Stimulated activated CD8-positive, alpha-beta memory T cell treated with anti-CD3 and anti-CD28 coated beads, Interleukin-12 subunit alpha, Interleukin-12 subunit beta, amount 100 ng/mL, for 4 hours (primary cell): ENCODE measurements at places on chromosomes 7 and 10.

DNA sequence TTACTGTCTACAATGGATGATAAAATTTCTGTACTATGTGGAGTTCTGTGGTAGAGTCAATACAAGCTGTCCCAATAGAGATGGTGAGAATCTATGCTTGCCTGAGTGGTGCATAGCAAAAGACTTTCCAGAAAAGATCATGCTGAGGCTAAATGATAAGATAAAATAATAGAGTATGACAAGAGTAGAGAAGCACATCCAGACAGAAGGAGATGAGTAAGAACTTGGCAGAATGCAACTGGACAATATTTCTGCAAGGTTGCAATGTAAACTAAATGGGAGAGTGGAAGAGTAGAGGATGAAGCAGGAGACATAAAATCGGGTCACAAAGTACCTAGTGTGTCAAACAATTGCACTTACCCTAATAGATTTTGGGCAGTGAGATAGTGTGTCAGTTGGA, 347.6 kb downstream of the MDFIC start:
- no peak for DNase-seq

DNA sequence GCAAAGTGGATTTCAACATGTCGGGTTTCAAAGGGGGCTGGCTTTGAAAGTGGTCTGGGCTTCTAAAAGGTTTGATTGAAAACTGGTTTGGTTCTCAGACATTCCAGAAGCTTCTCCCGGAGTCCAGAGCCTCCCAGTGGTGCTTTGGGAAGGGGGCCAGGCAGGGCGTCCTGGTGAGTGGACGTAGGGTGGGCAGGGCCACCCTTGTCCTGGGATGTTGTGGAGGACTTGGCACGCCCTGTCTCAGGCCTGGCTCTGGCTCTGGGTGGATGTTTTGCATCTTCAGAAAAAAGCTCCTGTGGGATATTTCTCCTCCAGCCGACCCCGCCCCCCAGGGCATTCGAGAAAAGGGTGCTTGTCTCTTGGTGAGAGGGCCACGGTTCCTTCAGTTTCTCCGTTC, 31.2 kb downstream of the GRIFIN start:
- DNase-seq: no peak

DNA sequence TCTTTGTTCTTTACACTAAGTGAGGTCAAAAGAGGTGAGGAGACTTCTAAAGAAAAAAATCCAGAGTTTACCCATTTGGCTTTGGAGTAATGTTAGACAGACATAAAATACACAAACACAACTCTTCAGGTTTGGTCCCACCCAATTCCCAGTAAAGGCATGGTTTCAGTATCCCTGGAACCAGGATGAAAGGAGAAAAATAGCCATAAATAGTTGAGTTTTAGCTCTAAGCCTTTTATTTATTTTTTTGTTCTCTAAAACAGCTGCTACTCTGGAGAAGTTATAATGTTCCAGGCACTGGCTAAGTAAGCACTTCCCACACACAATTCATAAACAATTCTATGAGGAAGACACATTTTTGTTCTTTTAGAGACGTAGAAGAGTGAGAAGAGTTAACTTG, 4.0 kb downstream of the ABCB1 start:
- no peak for DNase-seq

DNA sequence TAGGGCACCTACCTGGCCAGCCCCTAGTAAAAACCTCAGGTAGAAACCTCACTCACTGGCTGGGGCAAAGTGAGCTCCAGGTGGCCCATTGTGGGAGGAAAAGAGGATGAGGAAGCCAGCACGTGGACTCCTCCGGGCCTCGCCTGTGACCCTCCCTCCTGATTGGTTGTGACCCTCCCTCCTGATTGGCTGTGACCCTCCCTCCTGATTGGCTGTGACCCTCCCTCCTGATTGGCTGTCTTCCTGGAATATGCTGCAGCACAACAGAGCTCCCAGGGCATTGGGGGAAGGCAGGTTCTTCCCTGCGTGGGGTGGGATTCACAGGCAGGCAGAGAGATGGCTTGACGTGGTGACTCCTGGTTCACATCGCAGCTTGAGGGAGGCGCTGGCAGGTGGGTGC, 343.0 kb downstream of the GLRX3 start:
- no peak for DNase-seq

- DNase-seq: no peak
Measured at GRCh38 chr10:35749230-35749629, 107.1 kb upstream of the FZD8 start.

DNA sequence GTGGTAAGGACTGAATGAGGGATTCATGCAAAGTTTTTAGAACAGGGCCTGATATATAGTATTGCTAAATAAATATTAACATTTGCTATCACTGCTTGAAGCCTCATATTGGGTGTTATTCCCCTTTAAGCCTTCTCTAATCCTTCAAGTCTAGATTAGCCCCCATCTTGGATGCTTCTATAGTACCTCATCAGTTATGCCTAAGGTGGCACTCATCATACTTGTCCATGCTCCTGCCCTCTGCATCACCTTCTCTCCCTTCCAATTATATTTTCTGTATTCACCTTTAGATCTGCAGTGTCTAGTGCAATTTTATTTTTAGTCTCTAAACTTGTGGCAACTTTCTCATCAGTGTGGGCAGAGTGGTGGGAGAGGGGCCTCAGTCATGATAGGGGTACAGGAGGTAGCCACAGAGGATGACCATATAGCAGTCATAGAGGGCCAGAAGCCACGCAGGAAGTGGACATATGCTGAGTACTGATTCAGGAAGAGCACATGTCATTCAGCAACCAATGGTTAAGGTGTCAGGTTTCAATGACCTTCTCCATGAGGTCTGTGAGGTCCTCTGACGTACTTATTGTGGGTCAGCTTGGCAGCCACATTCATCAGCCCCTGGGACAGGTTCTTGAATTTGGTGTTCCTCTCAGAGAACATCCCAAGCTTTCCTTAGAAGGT, 2.5 kb downstream of the ENTPD1 start:
- DNase-seq: no peak

- DNase-seq: no peak
Measured at GRCh38 chr10:128268015-128268722, 141.9 kb upstream of the MKI67 start.

DNA sequence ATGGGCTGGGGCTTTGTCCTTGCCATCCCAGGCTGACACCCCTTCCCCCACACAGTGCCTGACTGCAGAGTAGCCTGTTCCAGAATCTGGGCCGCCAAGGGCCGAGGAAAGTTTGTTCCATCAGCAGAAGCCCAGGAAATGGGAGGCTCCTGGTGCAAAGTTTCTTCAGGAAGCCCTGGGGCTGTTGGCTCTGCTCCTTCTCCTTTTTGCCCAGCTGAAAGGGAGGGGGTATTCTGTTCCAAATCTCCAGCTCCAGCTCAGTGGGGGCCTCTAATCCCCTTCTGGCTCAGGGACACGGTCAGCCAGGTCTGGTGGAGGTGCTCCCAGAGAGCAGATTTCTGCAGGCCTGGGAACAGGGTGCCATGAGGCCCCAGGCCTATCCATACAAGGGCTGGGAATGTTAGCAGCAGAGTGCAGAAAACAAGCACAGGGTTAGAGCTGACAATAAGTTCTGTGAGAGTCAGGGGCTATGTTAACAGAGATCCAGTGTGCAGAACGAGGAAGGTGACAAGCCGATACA, 399.5 kb downstream of the RPS24 start:
- DNase-seq: no peak

DNA sequence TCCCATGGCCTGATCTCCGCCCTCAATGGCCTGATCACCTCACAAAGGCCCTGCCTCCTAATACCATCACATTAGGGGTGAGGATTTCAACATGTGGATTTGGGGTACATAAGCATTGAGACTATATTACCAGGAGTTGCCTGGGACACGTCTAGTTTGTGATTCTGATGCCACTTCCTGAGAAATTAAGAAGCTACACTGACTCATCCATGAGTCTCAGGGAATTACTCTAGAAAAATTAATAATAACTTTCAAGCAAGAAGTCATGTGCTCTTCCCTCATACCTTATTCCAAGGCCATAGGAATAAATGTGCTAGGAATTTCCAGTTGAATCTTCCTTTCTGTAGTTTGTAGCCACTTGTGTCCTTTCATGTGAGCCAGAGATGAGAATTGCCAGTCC, 519.3 kb upstream of the MKI67 start:
- DNase-seq: no peak

DNA sequence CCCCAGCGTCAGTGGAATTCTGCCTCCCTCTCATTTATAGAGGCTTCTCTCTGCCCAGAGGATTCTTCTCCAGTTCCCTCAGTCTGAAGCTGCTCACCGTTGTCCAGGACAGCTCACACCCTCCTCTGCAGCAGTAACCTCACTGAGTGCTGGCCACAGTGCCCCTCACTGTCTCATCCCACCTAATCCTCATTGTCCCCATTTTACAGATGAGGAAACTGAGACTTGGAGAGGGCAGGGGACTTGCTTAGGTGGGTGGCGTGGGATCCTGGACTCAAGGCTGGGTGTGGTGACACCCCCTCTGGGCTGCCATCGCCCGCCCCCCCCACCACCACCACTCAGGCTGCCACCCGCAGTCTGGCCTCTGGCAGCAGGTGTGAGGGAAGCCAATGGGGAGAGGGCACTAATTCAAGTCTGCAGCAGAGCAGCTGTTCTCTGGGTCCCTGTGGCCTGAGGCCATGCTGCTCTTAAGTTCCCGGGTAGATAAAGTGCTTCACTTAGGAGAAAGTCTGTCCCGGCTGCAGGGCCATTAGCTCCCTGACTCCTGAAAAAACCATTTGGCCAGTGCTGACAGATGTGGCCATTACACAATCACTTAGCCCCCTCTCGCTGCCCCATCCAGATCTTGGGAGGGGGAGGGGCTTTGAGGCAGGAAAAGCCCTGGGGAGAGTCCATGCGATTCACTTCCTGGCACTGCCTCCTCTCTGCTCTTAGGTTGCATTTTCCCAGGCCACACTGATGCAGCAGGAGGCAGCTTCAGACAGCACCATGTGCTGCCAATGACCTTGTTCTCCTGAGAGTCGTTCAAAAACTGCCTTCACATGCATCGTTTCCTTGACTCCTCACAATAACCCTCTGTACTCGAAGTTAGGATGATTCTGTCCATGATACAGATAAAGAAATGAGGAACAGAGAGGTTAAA, 36.3 kb downstream of the DRGX start:
- no peak for DNase-seq

GRCh38 chr7:139682136-139683013, 95.4 kb downstream of the HIPK2 start:
- no peak for DNase-seq

DNA sequence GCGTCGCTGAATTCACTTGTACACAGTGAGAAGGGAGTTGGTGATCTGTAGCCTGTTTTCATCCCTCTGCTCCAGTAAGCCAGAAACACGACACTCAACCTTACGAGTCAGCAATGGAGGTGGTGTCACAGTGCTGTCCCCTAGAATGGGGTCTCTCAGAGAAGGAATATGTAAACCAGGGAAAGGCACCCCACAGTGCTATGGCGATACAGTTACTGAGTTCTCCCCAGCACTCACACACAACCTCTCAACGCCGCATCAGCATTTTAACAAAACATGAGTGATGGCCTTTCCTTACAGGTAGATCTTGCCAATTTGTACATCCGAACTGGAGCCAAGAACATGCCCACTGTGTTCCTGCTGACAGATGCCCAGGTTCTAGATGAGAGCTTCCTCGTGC, 196.3 kb downstream of the CDCA7L start:
- no peak for DNase-seq

DNA sequence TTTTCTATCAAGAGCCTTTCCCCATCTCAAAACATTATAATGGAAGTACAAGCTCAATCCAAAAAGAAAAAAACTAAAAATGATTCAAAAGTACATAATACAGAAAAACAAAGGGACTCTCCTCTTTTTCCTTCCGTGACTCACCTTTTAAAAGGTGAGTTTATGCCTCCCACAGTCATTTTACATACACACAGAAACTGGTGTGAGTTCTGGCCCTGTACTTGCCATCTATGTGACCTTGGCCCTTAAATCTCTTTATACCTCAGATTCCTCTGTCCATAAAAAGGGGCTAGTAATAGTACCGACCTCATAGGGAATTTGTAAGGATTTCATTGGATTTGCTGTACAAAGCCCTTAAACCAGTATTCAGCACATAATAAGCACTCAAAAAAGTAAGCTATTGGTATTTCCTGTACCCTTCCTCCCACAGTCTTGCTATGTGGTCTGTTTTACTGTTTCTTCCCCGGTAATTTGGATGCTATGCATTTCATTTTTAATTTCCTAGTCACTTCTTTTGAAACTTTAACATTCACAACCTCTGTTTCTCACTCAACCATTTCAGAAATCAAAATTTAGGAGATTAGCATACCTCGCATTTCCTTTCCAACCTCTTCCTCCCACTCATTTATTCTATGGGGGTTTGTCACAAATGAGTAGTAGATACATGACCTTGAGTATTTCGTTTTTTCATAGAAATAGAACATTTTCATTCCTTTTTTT, 39.0 kb downstream of the STK17A start:
- no peak for DNase-seq

DNA sequence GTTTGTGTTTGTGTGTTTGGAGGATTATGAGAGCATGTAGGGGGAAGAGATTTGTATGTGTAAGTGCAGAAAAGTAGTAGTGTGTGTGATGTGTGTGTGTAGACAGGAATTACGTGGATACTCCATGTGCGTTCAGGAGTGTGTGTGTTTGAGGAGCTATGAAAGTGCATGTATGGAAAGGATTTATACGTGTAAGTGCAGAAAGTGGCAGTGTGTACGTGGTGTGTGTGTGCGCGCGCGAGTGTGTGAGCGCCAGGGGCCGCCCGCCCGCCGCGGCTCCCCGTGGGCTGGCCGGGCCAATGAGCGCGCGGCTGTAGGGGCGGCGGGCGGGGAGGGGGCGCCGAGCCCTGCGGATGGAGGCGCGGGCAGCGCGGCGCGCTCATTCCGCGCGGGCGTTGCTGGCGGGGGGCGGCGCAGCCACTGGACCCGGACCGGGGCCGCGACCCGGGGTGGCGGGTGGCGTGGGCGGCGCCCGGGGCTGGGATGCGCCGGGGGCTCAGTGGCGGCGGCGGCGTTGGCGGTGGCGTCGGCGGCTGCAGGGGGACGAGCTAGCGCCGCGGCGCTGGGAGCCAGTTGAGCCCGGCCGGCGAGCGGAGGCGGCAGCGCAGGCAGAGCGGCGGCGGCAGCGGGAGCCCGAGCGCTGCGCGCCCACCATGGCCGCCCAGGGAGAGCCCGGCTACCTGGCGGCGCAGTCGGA, at the start of gene BICC1:
BICC1 (plus strand) TSS at position 382 of the 697 bp plus-strand sequence; CDS start at position 654, 272 bp downstream.
- DNase-seq: no peak

DNA sequence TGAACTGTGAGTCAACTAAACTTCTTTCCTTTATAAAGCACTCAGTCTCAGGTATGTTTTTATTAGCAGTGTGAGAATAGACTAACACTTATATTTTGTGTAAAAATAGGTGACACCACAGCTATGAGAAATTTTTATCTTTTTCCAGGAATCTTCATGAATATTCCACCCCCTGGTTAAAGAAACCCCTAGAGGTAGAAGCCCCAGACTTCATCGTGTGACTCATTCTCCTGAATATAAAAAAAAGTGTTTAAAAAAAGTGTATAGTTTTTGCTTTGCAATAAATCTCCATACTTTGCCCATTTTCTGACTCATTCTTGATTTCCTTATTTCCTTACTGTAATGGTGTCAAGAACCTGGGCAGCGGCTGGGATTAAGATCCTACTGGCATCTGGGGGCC, 667.6 kb upstream of the CELF2 start:
- DNase-seq: no peak

GRCh38 chr10:30834651-30835050, 197.0 kb downstream of the ZNF438 start:
- DNase-seq: no peak

- no peak for DNase-seq
Measured at GRCh38 chr10:672992-673391, 16.5 kb downstream of the DIP2C start.
